Renal cortical epithelial cell (primary cell): ENCODE measurements at places on chromosomes 6 and 20.

- DNase-seq, result no peak
Measured at GRCh38 chr20:44773070-44773829, 27.6 kb downstream of the KCNK15 start.

DNA sequence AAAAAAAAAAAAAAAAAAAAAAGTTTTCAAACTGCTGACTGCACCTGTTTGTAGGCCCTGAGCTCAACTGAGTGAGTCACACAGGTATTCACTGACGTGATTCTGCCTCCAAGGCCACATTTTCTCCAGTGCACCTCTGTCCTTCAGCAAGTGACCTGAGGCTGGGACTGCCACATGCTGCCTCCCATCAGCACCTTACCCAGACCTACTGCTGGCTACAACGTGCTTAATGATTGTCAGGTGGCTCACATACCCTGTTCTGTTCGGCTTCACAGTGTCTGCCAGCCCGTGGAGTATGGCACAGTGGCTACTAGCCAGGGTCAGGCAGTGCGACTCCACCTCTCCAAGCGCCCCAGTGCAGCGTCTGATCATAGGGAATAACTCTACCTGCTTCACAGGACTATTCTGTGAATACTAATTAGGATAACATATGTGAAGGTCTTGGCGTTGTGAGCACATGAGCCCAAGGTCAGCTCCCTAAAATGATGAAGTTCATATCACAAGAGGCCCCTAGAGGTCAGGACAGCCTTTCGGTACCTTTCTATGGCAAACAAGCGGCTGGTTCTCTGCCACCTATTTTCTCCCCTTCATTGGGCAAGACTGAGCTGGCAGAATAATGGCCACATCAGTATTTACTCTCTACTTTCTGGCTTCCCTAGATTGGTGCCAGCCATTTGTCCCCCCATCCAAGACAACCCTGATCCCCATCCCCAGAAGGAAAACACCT, 28.1 kb downstream of the RIPOR3 start:
- DNase-seq, result peak; percentile 80

GRCh38 chr6:7108964-7109836, 1.4 kb downstream of the RREB1 start:
- peak; percentile 61 for DNase-seq

DNA sequence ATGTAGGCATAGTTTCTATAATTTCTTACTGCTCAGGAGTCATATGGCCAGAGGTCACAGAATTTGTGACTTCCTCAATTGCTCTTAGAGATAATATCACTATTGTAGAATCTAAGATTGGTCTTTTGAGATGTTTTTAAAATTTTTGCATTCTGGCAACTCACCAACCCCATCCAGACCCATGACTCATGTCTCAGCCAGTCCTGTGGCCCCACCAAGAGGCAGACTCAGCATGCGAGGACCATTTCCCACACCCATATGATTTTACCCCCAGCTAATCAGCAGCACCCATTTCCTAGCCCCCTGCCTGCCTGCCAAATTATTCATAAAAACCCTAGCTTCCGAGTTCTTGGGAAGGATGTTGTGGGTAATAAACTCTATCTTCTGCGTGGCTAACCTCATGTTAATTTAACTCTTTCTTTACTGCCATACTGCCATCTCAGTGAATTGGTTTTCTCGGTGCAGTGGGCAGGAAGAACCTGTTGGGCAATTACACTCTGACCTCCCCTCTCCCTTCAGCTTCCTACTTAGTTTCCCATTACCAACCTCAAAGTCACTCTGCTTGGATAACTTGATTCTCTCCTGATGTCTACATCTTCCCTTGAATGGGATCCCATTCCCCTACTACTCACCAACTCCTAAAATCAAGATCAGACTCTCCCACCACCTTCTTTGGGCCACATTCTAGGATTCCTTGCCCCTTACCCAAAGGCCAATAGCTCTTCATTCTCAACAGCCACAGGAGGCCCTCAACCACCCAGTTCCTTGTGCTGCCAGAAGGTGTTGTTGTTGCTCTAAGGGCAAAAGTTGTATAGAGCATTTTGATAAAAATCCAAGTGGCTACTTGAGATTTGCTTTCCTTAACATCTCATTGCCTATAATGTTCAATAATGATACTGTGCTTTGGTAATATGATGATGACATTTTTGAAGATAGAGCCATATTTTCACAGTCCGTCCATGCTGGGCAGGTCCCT, 16.2 kb upstream of the IYD start:
- peak; percentile 48 for DNase-seq

DNA sequence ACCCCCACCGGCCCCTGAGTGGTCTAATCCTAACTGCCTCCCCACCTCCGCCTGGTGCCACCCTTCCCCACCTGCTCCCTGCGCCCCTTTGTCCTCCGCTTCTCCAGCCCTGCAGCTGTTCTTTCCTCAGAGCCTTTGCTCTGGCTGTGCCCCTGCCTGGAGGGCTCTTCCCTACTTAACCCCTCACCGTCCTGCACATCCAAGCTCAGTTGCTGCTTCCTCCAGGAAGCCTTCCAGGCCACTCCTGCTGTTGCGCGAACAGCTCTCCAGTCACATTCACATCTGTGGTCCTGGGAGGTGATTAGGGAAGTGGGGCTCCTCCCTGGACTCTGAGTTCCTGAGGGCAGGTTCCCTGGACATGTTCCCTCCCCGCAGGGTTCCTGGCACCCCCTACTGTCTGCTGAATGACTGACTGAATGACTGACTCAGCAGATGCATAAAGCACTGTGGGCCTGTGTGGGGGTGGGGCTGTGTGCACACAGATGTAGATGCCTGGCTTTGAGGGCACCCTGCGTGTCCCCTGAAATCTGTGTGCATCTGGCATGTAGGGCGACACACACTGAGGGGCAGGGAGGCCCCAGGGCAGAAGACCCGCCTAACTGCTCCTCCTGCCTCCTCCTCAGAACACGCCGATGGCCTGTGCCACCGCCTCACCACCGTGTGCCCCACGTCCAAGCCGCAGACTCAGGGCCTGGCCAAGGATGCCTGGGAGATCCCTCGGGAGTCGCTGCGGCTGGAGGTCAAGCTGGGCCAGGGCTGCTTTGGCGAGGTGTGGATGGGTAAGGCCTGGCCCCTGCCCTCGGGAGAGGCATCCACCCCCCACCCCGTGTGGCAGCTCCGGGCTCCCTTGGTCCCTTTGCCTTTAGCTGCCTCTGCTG, 51.4 kb downstream of the SRC start:
- no peak for DNase-seq

- DNase-seq, result no peak
Measured at GRCh38 chr6:89873721-89874120, 20.5 kb upstream of the GJA10 start.

DNA sequence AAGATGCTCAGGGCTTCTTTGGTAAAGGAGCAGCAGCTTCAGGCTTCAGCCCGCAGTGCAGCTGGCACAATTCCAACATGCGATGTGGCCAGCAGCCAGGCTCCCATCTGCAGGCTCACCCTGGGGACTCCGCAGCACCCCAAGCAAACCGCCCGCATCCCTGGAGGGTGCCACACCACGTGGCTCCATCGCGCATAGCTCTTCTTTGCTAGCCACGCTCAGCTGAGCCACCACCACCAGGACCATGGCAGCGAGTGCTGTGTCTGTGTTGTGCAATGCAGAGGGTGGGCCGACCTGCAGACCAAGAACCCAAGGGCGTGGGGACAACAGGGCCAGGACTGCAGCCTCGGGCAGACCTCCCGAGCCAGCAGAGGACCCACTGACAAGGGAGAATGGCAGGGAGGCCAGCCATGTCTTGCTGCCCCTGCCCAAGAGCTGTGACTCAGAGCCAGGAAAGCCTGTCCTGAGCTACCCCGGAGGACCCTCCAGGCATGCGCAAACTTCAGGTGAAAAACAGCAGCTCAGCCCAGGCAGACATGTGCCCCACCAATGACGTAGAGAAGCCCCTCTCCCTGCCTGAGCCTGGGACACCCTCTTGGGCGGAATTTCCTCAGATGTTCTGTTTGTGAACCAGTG, 87.8 kb downstream of the GINS1 start:
- DNase-seq, result no peak

DNA sequence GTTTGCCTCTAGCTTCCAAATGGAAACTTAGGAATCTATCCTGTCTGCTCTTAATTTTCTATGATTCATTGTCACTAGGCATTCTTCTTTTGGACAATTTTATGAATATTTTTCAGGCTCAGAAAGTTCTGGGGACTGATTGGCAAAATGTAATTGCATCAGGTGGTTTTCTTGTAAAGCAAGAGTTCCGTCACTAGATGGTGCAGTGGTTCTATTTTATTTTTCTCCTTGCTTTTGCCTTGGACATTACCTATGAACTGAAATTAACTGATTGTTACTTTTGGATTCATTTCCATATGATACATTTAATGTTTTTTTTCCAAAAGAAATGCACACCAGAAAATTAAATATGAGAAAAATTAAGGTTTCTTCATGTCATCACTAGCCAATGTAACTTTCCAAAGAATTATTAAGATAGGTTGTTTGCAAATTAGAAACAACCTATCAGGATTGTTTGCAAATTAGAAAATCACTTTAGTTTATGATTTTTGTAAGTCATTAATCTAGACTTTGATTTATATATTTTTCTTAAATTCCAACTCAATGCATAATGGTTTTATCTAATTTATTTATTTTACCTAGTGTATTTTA, 48.0 kb downstream of the TMEM170B start:
- peak; percentile 69 for DNase-seq

DNA sequence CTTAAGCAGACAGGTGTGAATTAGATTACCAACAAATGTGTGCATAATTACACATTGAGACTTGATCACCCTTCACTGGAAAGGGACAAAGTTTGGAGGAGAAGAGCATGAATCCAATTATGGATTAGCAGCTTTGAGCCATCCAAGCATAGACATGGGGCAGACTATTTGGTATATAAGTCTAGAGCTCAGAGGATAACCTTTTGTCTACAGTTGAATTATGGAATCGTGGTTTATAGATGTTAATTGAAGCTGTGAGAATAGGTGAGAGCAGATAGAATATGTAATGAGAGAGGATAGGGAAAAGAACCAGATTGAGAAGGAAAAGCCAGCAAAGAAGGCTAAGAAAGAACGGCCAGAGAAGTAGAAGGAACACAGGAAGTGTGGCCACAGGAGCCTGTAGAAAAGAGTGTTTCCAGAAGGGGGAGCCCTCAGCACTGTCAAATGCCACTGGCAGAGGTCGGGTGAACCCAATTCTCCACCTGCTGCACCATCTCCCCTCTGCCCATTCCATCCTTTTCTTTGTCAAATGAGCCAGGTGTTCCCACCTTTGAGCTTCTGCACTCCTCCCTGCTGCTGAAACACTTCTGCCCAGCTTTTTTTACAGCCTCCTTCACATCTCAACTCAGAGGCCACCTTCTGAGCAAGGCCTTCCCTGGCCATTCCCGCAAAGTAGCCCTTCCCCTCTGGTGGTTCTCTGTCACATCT, 7.3 kb downstream of the DNTTIP1 start:
- peak; percentile 50 for DNase-seq

DNA sequence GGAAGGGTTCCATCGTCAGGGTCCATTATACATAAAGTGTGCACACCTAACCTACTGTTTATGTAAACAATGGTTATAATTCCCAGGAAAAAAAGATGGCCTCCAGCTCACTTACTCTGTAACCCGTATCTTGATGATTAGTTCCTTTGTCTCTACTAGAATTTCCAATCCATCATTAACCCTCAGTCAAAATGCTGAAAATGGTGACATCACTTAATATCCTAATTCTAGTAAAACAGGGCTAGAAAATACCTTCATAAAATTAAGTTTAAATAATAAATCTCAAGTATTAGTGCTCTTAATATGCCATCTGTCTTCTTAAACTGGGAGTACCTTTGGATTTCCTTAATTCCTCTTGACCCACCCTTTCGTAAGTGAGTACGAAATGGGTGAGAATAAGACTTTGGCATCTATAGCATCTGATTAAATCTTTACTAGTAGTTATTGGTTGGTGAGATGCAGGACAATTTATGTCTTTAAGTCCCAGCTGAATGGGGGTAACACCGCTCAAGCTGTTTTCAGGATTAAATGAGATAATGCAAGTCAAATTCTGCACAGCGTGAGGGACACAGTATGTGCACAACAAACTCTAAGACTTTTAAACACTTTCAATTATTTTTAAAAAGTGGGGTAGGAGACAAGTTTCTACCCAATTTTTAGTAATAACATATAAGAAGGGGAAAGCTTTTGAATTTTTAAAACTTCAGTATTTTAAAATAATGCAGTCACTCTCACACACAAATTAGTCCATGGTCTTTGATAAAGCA, 1.6 kb downstream of the HMGN3 start:
- DNase-seq, result no peak

GRCh38 chr6:151721671-151722070, 85.8 kb upstream of the ESR1 start:
- no peak for DNase-seq

GRCh38 chr6:2168480-2168879, 76.9 kb downstream of the GMDS start:
- no peak for DNase-seq

- peak; percentile 62 for DNase-seq
Measured at GRCh38 chr6:72953971-72954381, 271.3 kb downstream of the KHDC1L start.

- no peak for DNase-seq
Measured at GRCh38 chr20:15146948-15147347, 809.5 kb upstream of the FLRT3 start.

- DNase-seq, result no peak
Measured at GRCh38 chr20:655726-656624, 3.0 kb upstream of the SRXN1 start.

- no peak for DNase-seq
Measured at GRCh38 chr20:57838670-57839151, 128.9 kb upstream of the PMEPA1 start.

- no peak for DNase-seq
Measured at GRCh38 chr6:121810158-121811032, 374.9 kb downstream of the GJA1 start.

- DNase-seq, result no peak
Measured at GRCh38 chr20:40254023-40254772, 434.8 kb downstream of the MAFB start.

DNA sequence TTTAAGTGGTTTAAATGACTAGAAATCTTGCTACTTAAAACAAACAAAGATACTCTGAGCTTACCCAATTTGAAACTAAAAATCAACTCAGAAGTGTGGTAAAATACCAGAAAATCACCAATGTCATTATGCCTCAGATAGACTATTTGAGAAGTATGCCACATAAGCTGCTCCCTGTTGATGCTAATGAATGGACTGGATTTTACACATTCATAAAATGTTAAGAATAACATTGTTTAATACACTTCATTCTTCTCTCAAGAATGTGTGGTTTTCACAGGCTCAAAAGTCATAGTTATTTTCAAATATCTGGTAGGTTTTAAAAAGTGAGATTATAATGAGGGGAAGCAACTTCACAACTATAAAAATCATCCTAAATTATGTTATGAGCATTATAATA, 170.6 kb downstream of the TASP1 start:
- DNase-seq, result no peak

- peak; percentile 29 for DNase-seq
Measured at GRCh38 chr6:168828800-168829199, 387.8 kb downstream of the SMOC2 start.

GRCh38 chr20:48760403-48760983, 67.3 kb downstream of the PREX1 start:
- peak; percentile 71 for DNase-seq

DNA sequence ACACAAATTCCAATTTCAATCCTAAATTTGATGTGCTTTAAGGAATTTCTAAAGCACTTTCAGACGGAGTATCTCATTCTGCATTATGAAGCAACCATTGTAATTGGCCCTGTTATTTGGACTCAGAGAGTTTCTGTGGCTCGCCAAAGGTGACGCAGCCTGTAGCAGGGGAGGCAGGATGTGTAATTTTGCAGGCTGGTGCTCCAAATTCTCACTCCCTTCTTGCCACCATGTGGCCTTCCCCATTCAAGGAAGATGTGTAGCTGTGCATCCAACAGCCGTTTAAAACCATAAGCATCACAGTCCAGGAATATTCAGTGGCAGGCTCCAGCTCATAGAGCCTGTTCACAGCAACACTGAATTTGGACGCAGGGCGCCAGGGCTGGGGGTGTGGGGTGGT, 45.8 kb downstream of the AGPAT4 start:
- DNase-seq, result no peak
